ENCODE measurements at places on chromosomes 2 and 18.

- no peak for DNase-seq
These were observed 38.5 kb upstream of the INHBB start for GRCh38 chr2:120307482-120307881.

GRCh38 chr18:76886112-76886511 is 63.8 kb downstream of the ZNF236 start:
- no peak for DNase-seq

DNA sequence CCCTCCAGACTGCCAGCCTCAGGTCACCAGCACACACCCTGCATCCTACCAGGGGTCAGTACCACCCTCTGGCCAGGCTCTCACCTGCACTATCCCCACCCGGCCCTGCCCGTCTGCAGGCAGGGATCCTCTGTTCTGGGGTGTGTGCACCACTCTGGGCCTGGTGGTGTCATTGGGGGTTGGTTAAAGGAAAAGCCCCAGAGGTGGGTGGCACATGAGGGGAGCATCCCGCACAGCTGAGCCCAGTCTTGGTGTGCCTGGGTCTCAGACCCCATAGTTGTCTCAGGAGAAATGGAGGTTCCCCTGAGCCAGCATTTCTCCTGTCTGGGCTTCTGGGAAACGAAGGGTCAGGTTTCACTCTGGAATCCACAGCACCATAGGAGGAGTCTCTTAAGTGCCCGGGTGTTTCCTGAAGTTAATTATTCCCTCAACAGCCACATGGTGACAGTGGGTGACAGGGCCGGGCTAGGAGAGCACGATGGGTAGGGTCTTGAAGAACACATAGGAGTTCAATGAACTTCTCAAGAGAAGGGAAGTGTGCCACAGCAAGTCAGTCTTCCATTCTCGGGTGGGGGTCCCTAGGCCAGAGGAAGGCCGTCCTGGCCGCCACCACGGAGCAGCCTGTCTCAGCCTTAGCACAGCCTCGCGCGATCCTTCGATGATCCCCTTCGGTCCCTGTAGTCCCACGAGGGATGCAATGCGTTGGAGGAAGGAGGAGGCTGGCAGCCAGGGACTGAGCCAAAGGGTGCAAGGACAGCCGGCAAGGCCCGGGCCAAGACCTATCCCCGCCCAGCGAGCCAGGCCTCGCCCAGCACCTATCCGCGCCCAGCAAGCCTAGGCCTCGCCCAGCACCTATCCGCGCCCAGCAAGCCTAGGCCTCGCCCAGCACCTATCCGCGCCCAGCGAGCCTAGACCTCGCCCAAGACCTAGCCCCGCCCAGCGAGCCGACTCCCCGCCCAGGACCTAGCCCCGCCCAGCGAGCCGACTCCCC is 1.1 kb upstream of the FARP2 start:
- DNase-seq, result peak; percentile 37

GRCh38 chr2:240811346-240812300 is 8.4 kb downstream of the KIF1A start:
- DNase-seq, result no peak

DNA sequence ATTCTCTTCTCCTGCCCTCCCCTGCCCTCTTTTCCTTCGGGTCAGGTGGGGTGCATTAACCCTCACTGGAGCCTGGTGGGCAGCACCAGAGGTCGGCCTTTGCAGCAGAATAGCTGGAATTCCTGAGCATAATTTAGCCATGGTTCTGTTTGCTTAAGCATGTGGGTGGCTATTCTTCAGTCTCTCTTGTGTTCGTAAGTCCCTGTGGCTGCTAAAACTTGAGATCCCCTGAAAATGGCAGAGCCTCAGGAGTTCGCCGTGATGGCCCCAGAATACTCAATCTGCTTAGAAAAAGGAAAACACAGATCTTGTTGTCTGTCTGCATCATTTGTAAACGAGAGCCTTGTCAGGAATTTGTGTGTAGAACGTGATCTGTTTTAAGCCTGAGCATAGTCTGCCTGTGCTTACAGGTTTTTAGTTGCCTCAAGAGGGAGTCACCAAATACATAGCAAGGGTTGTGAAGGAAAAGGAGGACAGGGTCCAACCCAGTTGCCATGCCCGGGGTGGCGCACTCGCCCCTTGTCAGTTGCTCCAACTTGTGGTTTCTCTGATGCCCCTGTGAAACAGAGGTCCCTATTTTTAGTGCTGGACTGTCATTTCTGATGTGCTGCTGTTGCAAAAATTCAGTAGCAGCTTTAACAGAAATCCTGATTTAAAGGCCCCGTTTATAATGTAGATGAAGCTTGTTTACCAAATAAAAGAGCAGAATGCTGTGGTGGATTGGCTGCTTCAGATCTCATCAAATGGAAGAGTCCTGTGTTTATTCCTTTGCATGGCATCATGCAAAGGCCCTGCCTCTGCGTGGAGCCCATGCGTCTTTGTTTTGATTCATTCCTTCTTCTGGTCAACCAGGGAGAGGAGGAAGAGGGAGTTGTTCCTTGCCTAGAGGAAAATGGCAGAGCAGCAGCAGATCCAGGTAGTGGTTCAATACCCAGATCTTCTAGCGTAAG is 74.8 kb downstream of the WDSUB1 start:
- DNase-seq, result no peak

DNA sequence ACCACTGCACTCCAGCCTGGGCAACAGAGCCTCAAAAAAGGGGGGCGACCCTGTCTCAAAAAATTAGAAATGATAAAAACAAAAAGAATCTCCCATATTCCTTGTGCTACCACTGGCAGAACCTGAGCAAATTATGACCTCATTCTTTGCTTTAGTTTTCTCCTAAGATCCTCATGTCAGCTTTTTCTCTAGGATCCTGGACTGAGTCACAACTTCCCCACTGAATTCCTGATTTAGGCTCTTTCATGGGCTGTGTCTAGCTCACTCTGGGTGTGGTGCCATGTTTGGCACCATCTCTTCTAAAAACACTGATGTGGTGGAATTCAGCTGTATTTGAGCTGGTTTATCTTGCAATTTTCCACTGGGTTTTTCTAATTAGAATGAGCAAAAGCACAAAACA is 37.1 kb downstream of the EXOC6B start:
- no peak for DNase-seq

DNA sequence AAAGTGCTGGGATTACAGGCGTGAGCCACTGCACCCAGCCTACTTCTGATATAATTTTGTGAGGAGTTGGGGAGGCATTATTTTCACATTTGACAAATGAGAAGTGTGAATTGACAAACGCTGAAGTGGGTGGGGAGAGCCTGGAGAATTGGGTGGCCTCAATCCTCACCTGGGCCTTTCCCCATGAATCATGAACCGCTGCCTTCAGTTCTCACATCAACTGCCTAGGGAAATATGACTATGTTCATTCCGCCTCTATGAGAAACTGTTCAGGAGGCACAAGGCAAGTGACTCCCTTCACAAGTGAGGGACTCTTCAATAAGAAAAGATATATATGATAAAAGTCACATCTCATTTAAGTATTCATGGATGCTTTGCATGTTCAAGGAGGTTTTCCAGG is 96.6 kb upstream of the RND3 start:
- DNase-seq, result no peak

DNA sequence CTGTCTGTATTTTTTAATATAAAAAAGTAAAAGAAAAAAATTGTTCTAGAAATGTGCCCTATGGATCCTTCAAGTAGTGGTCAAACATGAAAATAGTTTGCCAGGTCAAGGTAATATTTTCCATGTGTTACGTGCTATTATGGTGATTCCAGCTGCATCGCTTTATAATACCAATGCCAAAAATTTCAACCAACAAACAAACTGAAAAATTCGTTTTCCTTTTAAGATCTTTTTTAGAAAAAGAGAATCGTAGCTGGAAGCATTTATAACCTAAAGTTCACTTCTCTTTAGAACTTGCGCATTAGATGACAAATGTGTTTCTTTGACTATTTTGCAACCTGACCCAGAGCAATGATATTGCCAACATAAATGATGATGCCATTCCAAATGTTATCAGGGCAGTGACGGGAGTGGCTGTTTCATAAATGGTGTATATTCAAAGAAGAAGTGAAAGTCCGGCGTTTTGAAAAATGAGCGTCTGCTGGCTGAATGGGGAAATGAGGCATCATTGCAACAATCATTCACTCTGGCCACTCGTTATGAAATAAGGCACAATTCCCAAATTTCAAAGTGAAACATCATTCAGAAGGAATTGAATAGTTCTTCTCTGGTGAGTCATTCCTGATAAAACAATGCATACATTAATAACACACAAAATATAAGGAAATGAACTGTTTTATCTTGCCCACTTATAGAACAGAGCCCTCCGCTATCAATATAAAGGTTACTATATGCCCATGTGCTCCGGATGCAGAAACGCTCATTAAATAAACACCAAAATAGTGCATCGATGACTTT is 297.4 kb downstream of the TGIF1 start:
- DNase-seq, result no peak

- DNase-seq, result no peak
These were observed 266.9 kb downstream of the DYSF start for GRCh38 chr2:71720283-71720560.

DNA sequence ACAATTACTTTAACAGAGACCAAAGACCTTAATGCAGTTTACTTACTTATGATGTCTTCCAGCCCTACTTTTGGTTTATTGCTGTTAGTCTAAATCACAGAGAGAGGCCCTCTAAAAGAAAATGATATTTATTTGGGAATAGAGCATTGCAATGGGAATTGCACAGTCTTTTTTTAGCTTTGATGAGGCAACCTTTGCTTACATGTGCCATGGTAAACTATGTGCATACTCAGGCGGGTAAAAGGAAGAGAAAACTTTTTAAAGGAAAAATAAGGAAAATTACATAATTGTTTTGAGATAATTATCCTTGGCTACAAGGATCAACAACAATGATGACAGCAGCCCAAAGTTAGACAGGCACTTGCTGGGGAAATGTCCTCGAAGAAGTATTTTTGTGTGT is 78.6 kb downstream of the EFEMP1 start:
- DNase-seq, result no peak

GRCh38 chr2:71505086-71505769 is 51.9 kb downstream of the DYSF start:
- DNase-seq, result no peak

- DNase-seq, result no peak
These were observed 18.8 kb downstream of the TGOLN2 start for GRCh38 chr2:85308896-85309555.

DNA sequence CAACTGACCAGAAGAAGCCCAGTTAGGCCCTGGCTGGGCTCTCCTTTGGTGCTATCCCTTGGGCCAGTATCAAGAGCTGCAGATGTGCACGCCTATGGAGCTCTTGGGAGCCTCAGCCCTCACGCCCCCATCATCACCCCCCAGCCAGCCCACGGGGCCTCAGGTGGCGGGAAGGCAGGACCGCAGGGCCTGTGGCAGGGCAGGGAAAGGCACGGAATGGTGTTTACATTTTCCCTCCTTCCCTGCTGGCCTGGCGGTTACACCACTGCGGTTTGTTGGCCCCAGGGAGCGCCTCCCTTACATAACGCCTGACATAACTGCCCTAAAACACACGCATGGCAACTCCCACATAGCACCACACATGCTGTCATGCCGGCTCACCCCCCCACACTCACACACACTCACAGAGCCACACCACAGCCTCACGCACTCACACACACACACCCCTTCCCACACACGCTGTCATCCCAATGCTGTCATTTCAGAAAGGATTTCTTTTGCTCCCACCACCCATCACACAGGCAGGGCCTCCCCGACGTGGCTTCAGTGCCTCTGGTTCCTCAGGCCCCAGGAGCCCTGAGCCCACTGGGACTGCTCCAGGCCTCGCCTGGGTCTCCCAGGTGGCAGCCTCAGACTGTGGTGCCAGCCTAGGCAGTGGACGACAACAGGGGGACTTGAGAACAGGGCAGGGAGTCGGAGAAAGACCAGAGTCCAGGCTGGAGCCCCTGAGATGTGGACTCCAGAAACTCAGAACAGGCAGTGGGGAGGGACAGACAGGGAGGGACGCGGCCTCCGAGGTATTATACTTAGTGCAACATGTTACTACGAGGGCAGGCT is 15.7 kb downstream of the ZFP36L2 start:
- DNase-seq, result peak; percentile 79

GRCh38 chr2:111898703-111899514 is 502 bp downstream of the MERTK start:
- DNase-seq, result peak; percentile 41

GRCh38 chr2:172082105-172082943 is 3.0 kb upstream of the DLX1 start:
- no peak for DNase-seq

Measured in omental fat pad (tissue), 4 donors.